ENCODE measurements at places on chromosomes 5 and 9. TPM values are rescaled to one million over a fixed set of nuclear protein-coding genes. Genes with fewer than 3 reads are reported as not detected.

- H3K4me1 ChIP-seq = no peaks in the 10 kb centered on the region
- DNase-seq = no peak
- H3K27ac ChIP-seq = no peak overlapping the region
- H3K36me3 ChIP-seq = no peaks in the 10 kb centered on the region
Measured at GRCh38 chr5:407051-407450, 35.9 kb upstream of the EXOC3 start.

GRCh38 chr9:27145143-27145542 is 36.1 kb downstream of the TEK start:
- no peak overlapping the region for H3K27ac ChIP-seq
- H3K27me3 ChIP-seq = no peaks in the 10 kb centered on the region
- H3K4me1 ChIP-seq = peaks cover 9% of the 10 kb centered on the region
- DNase-seq = no peak

DNA sequence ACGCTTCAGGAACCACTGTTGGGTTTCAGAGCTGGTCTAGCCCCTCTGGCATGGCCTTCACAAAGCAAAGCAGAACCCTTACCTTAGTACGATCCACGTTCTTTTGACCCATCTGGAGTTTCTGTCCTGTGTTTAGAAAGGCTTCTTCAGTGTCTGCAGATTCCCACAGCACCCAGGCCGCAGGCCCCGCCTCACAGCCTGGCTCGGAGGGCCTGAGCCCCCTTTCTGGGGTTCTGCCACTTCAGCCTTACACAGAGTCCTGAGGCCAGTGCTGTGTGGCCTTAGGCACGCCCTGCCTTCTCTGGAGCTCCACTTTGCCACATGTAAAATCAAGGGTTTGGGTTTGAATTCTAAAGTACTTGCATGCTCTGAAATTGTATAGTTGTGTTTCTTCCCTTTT is 31.6 kb upstream of the PRDM12 start:
- no peak overlapping the region for H3K27ac ChIP-seq
- DNase-seq = no peak
- no peak overlapping the region for H3K4me3 ChIP-seq
- H3K36me3 ChIP-seq = peaks cover 4% of the 10 kb centered on the region

BTNL8 gene
- total RNA-seq = 0.18 TPM

GRCh38 chr5:89117124-89117644 is 234.2 kb upstream of the MEF2C start:
- H3K36me3 ChIP-seq = no peaks in the 10 kb centered on the region
- no peaks in the 10 kb centered on the region for H3K27me3 ChIP-seq
- DNase-seq = no peak
- no peak overlapping the region for H3K4me3 ChIP-seq

DNA sequence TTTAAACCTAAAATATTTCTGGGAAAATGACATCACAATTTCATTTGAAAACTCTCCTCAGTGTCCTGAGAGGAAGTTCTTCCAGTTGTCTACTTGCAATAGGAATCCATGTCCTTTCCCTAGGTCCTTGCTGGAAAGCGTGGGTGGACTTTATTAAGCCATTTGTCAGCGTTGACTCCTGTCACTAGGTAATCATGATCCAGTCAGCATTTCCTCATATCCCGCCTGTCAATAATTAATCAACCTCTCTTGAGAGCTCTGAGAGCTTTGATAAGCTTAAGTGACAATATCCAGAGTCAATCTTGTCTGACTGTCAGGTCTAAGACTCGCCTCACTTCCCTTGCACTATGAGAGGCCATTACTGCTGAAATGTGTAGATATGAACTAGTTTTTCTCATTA is 107.2 kb upstream of the SLIT3 start:
- no peaks in the 10 kb centered on the region for H3K4me1 ChIP-seq
- H3K27me3 ChIP-seq = peaks cover 4% of the 10 kb centered on the region
- no peaks in the 10 kb centered on the region for H3K36me3 ChIP-seq
- H3K27ac ChIP-seq = no peak overlapping the region
- no peak overlapping the region for H3K4me3 ChIP-seq

C5orf58 gene
- not detected for total RNA-seq

DNA sequence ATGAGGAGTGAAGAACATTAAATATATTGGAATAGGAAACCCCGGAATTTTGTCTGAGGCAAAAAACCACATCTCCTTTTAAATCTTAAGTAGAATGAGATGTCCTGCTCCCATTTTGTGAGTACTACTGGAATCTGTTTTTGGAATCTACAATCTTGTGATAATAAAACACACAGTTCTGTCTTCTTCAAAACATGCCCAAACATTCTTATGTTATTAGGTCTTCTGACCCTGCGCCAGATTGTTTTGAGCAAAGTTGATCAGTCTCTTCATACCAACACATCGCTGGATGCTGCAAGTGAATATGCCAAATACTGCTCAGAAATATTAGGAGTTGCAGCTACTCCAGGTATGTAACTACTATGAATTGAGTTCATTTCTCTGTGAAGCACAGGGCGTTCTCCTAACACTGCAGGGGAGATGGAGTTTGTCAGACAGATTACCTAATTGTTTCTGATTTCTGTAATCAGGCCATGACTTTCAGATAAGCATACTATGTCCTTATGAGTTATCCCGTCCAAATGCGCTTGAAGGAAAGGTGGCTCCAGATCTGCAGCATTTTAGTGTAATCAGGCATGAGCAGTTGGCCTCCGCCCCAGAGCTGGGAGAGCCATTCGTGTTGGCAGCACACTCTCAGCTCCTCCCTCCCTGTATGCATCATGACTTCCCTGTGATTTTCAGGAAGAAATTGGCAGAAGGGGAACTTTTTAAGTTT is 88.0 kb downstream of the NLN start:
- no peak overlapping the region for H3K4me3 ChIP-seq
- no peaks in the 10 kb centered on the region for H3K27me3 ChIP-seq
- H3K36me3 ChIP-seq = no peaks in the 10 kb centered on the region

DNA sequence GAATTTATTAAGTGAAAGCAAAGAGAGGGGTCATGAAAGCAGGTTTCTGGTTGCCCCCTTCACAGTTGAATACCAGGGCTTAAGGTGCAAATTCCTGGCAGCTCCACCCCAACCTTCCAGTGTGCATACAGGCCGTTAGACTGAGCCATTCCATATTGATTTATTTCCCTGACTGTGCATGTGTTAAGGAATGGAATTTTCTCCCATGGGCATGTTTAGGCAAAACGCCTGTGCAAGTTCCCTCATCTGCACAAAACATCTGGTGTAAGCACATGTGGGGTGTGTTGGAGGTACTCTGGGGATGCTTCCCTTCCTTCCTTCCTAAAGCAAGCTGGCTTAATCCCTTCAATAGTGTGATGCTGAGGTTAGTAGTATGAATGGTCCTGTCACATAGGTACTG is 1470.6 kb downstream of the MAT2B start:
- H3K36me3 ChIP-seq = no peaks in the 10 kb centered on the region
- H3K27me3 ChIP-seq = no peaks in the 10 kb centered on the region
- no peak overlapping the region for H3K4me3 ChIP-seq

TLX3 gene
- total RNA-seq = not detected

- H3K27ac ChIP-seq = no peak overlapping the region
- no peak overlapping the region for H3K4me3 ChIP-seq
- no peaks in the 10 kb centered on the region for H3K27me3 ChIP-seq
- no peak for DNase-seq
- no peaks in the 10 kb centered on the region for H3K36me3 ChIP-seq
Measured at GRCh38 chr9:129278391-129279237, 100.6 kb upstream of the IER5L start.
